Fibroblast of mammary gland (primary cell): ENCODE measurements at places on chromosomes 6 and 20.

- no peak for DNase-seq
Observed at GRCh38 chr6:100470422-100471120, 5.8 kb upstream of the SIM1 start.

DNA sequence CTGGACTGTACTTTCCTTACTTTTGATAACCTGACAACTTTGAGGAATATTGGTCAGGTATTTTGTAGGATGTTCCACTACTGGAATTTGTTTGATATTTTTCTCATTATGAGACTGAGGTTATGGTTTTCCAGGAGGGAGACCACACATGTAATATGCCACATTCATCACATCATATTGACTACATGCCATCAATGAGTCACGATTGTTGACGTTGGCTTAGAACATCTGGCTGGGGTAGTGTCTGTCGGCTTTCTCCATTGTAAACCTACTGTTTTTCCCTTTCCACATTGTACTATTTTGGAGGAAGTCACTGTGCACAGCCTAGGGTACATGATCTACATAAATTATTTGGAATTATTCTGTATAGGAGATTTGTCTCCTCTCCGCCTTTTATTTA is 1.4 kb upstream of the STX11 start:
- DNase-seq, result peak; percentile 83

DNA sequence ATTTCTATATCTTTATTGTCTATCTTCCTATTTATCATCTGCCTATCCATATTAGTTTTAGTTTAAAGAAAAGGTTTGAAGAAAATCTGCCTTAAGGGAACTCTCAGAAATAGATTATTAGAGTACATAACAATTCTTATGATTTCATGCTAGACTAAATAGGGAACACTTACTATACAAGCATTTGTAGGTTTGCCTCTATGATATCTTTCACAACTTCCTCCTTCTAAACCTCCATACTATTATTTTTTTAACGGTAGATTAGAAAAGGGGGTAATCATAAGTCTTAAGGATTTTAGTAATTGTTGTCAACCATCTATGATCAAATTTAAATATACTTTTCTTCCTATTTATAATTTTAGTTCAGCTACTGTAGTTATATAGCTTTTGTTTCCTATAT is 11.6 kb upstream of the DSE start:
- DNase-seq, result no peak

DNA sequence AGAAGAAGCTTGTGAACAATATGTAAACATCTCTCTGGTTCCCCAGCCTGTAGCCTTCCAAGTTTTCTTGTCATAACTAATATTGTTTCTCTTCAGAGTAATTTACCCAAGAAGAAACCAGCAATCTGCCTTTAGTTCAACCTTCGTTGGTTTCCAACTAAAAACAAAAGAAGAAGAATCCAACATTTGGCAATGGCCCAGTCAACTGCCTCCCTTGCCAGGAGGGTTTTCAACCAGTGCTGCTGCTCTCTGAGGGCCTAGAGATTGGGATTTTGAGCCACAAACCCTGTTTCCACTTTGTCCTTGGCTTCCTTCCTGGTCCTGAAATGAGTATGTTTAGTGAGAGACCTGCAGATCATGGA is 395.8 kb upstream of the CNR1 start:
- no peak for DNase-seq

GRCh38 chr20:34538671-34539123 is 19.8 kb upstream of the MAP1LC3A start:
- DNase-seq, result peak; percentile 66
